Osteoblast (primary cell): ENCODE measurements at places on chromosomes 11 and 22. TPM values are rescaled to one million over a fixed set of nuclear protein-coding genes. Genes with fewer than 3 reads are reported as not detected.
A peak's percentile ranks its signal among the peaks of the same experiment; 100 is the strongest.

- H3K27me3 ChIP-seq: no peaks in the 10 kb centered on the region
- peaks cover 19% of the 10 kb centered on the region for H3K4me1 ChIP-seq
- no peak overlapping the region for H3K4me3 ChIP-seq
- no peak for DNase-seq
- H3K36me3 ChIP-seq: no peaks in the 10 kb centered on the region
These were observed 58.9 kb upstream of the CLMP start for GRCh38 chr11:123253911-123254310.

- peaks cover 16% of the 10 kb centered on the region for H3K4me1 ChIP-seq
- H3K27ac ChIP-seq: no peak overlapping the region
- DNase-seq: no peak
- H3K36me3 ChIP-seq: peaks cover 3% of the 10 kb centered on the region
These were observed 37.4 kb downstream of the C2CD3 start for GRCh38 chr11:74133436-74133835.

The ZBTB16 gene
- total RNA-seq: under 0.01 TPM in 1 of 2 replicates, not detected in the other

The SOX6 gene
- 3.2 and 3.3 TPM in 2 replicates for total RNA-seq

- H3K4me1 ChIP-seq: no peaks in the 10 kb centered on the region
- no peak for DNase-seq
- no peak overlapping the region for H3K4me3 ChIP-seq
These were observed 29.0 kb upstream of the LDLRAD3 start for GRCh38 chr11:35914816-35915215.

DNA sequence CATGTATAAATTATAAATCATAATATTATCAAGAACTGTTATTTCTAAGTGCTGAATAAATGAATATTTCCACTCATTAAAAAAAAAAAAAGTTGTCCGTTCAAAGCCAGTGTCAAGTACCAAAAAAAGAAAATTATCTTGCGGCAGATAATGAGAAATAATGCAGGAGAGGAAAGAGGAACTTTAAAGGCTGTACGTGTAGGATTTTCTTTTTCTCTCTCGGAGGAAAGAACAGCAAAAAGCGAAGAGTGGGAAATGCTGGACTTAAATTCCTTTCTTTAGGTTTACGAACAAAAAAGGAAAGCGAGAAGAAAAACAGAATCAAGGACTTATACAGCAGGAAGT lies 999 bp upstream of the CCDC83 start:
- peaks cover 5% of the 10 kb centered on the region for H3K4me1 ChIP-seq
- peak; percentile 36 for DNase-seq
- H3K27me3 ChIP-seq: no peaks in the 10 kb centered on the region
- peak overlapping the region; percentile 92 for H3K4me3 ChIP-seq

DNA sequence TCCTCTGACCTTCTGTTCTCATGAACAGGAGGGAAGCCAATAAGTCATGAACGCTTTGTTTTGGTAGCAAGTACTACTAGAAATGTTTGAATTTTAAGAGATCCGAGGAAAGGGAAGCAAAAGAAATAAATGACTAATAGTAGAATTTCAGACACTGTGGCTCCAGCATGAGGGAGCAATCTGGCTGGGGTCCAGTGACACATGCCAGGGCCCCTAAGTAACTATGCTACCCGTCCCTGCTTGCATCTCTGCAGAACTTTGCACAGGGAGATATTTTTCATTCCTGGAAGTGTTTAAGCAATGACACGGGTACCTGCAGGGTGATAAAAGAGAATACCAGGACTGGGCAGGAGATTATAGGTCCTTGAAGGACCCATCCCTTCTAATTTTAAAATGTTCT lies 7.3 kb upstream of the ADAMTS8 start:
- H3K4me1 ChIP-seq: peaks cover 20% of the 10 kb centered on the region
- no peaks in the 10 kb centered on the region for H3K36me3 ChIP-seq
- DNase-seq: peak; percentile 45

GRCh38 chr11:72623052-72623451 lies 51.2 kb downstream of the PDE2A start:
- no peak overlapping the region for H3K4me3 ChIP-seq
- DNase-seq: no peak
- no peaks in the 10 kb centered on the region for H3K36me3 ChIP-seq
- peaks cover 25% of the 10 kb centered on the region for H3K27me3 ChIP-seq

The OR4D5 gene
- not detected in 2 replicates for total RNA-seq

GRCh38 chr11:111845276-111846028 lies 25.9 kb downstream of the ALG9 start:
- peak overlapping the region; percentile 82 for H3K27ac ChIP-seq
- no peaks in the 10 kb centered on the region for H3K27me3 ChIP-seq
- H3K4me3 ChIP-seq: no peak overlapping the region
- H3K4me1 ChIP-seq: peaks cover 32% of the 10 kb centered on the region
